ENCODE measurements at places on chromosomes 16 and 17. TPM values are rescaled to one million over a fixed set of nuclear protein-coding genes. Genes with fewer than 3 reads are reported as not detected.
A peak's percentile ranks its signal among the peaks of the same experiment; 100 is the strongest.

GRCh38 chr17:29802246-29802645 lies 127.8 kb downstream of the SSH2 start:
- DNase-seq, result no peak

GRCh38 chr16:24748242-24748641 lies 18.8 kb downstream of the TNRC6A start:
- no peak for DNase-seq

DNA sequence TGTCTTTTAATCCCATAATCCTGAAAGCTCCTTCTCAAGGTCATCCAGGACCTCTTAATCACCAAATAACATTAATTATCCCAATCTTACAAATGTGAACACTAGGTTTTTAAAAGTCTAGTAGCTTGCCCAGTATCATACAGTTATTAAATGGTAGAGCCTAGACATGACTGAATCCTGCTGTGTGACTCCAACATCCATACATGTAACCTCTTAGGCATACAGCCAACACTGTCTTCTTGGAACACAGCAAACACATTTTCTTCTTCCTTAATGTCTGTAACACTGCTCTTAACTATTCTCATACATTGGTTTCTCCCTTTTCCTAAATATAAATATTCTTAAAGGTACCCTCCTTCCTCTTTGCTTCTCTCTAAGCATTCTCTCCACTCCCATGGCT lies 13.7 kb downstream of the BRIP1 start:
- no peak for DNase-seq

- peak; percentile 27 for DNase-seq
These were observed at the start of gene EME2 for GRCh38 chr16:1772362-1772907. EME2 (plus strand) TSS chr16:1772810; CDS start chr16:1773228, 418 bp downstream.

GRCh38 chr17:61794792-61795191 lies 68.5 kb downstream of the BRIP1 start:
- no peak for DNase-seq

Gene DYNLRB2
- 0.81 TPM for polyA plus RNA-seq

Gene CBX2
- polyA plus RNA-seq, result 0.33 TPM

- DNase-seq, result no peak
These were observed 11.8 kb downstream of the C16orf74 start for GRCh38 chr16:85738923-85739715.

DNA sequence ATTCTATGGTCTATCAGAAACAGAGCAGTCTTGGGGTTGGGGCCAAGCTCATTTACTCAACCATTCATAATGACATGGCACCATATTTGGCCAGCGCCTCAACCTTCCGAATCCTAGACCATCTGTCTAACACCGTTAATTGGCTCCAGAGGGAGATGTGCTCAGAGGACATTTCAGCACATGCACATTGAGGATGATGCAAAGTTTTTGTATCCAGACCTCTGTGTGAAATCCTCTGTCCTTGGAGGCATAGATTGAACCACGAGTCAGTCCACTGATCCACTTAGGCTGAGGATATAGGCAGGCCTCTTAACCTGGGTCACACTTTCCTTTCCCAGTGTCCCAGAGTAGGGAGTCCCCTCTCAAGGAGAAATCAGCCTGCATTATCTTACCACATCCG lies 85.5 kb downstream of the SHISA6 start:
- no peak for DNase-seq

Gene CBFA2T3
- polyA plus RNA-seq, result 0.49 TPM

GRCh38 chr17:33952425-33952824 lies 302.7 kb upstream of the CCL2 start:
- DNase-seq, result no peak

- DNase-seq, result no peak
These were observed 2.6 kb downstream of the B3GNT9 start for GRCh38 chr16:67148221-67148620.

DNA sequence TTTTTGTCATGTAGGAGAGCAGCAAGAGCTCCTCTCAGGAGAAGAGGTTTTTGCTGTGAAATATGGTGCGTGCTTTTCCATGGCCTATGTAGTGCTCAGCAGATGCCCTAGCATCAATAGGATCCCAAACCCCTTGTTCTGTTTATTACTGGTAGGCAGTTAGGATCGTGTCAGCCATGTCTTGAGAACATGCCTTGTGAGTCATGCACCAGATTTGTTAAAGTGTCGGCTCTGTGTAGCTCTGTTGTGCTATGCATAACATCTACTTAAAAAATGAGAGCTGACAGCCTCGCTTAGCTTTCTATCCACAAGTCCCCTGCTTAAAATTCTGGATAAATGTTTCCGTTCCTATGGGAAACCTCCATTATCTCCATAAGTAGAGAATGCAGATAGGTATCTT lies 4.4 kb upstream of the EIF4A3 start:
- DNase-seq, result no peak

GRCh38 chr16:70735141-70735979 lies 49.5 kb upstream of the MTSS2 start:
- no peak for DNase-seq

DNA sequence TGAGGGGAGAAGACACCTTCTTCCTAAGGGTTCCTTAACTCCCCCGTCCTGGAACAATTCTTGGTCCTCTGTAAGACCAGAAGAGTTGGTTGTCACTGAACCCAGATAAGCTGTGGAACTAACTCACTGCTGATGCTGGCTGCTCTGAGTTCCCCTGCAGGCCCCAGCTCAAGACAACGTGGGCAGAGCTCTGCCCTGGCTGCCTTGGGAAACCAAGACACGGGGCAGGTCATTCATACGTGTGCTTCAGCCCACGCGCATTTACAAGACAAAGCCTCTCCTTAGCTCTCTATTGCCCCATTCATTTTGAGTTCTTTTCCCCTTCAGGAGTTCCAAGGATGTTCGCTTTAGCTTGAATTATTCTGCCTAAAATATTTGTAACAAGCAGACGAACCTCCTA lies 3.4 kb upstream of the NAT9 start:
- no peak for DNase-seq

GRCh38 chr17:67376415-67376736 lies 705 bp upstream of the PITPNC1 start:
- no peak for DNase-seq

Gene IKZF3
- polyA plus RNA-seq, result 15.7 TPM

GRCh38 chr17:29643817-29644160 lies 21.1 kb upstream of the CORO6 start:
- no peak for DNase-seq

DNA sequence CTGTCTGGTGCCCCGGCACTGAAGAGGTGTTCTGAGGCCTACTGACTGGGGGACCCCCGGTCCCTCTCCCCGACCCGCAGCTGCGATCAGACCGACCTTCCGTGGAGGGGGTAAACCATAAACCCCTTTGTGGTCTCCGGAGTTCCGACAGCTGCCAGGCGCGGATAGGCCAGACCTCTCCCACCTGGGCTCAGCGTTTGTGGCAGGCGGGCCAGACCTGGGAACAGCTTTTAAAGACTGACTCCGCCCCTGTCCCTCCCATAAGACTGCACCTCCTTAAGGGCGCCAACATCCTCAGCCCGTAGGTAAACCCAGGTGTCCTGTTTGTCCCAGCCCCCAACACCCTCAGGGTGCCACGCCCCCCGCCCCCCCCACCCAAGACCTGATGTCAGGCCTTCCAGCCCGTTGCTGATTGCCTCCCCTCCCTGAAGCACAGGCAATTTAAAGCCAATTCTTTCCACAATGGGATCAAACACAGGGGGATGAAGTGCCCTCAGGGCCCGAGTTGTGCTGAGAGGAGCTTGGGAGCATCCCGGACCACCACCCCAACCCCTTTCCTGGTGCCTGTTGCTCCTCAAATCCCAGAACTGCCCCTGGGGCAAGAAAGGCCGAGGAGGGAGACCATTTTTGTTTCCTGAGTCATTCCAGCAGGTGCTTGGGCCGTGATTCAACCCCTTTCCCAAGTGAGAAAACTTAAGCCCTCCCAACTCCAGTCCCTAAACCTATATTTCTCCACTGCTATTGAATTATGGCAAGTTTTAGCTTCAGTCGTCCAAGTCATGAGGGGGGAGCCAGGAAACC lies at the start of gene SOX15:
Gene SOX15, minus strand, starts transcription at position 204 of the 801 bp plus-strand sequence. CDS start 418 bp downstream, outside the sequence.
- no peak for DNase-seq

DNA sequence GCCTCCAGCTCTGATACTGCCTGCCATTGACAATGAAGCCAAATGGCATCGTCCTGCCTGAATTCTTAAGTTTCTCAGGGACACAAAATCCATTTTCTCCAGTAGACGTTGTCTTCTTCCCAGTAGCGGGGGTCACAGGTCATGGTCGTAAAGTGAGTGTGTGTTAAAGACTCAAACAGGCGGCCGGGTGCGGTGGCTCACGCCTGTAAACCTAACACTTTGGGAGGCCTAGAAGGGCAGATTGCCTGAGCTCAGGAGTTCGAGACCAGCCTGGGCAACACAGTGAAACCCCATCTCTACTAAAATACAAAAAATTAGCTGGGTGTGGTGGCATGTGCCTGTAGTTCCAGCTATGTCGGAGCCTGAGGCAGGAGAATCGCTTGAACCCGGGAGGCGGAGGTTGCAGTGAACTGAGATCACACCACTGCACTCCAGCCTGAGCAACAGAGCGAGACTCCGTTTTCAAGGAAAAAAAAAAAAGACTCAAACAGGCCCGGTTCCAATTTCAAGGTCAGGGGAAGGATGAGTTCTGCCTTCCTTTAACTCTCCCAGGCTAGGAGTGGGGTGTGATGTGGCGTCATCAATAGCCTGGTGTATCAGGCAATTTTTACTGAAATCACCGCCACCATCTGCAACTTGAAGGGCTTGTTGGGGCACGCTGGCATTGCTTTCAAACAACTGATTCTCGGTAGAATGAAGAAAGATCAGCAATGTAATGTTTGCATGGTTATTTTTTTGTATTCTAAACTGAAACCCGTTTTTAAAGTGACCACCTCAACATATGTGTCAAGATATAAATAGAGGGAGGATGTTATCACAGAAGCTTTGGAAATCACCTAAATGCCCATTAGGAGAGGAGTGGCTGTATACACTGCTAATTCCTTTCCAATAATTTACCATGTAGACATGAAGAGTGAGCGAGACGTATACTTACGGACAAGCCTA lies 91.0 kb downstream of the WSCD1 start:
- DNase-seq, result no peak

- no peak for DNase-seq
These were observed 61.4 kb downstream of the NXN start for GRCh38 chr17:917941-918740.

Gene LRRC37A
- 0.69 TPM for polyA plus RNA-seq

- no peak for DNase-seq
These were observed 39.2 kb upstream of the ABCC12 start for GRCh38 chr16:48194828-48195556.

Gene TSNAXIP1
- polyA plus RNA-seq, result not detected

DNA sequence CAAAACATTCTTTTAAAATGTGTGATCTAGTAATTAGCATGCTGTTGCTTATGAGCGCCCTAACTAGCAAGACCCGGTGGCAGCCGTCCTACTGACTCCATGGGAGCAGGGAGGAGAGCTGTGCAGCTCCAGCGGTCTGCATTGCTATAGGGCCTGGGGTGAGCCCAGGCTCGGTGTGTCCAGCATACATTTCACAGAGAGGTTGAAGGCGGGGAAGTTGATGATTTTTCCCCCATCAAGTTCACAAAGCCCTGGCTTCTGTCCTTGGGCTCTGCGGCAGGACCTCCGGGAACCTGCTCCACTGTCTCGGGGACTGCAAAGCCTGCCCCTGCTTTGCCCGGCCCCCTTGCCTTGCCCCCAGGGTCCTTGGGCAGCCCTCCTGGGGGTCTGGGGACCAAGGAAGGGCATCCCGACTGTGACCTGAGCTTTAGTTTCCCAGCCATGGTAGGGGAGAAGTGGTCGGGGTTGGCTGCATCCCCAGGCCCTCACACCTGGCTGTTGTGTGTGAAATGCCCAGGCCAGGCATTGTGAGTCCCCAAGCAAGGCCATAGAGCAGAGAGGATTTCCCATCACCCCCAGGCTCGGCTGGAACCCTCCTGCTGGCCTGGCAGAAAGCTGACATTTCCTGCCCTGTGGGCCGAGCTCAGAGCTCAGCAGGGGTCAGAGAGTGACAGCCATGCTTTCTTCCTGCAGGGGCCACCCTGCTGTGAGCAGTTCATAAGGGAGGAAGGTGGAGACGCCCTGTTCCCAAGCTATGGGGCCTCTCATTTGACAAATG lies 24.8 kb downstream of the KCNJ12 start:
- DNase-seq, result no peak

Gene OR4D1
- polyA plus RNA-seq, result 1.4 TPM

- no peak for DNase-seq
These were observed 793 bp downstream of the COG7 start for GRCh38 chr16:23452221-23452571.

DNA sequence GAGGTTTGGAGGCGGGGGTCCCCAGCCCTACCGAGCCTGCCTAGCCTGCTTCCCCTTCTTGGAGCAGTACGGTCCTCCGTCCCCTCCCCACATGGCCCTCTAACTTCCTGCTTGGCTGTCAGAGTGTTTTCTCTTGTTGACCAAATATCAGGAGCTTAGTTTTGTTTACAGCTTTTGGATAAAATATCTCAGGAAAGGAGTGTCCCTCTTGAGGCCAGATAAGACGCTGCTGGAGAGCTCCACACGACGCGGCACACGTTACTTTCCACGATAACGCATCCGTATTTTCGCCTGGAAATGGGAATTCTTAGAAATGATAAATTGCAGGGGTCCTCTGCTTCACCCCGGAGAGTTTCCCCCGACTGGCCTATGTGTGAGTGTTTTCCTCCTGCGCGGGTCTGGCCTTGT lies 182.9 kb downstream of the MAF start:
- DNase-seq, result no peak

Gene MYOCD
- not detected for polyA plus RNA-seq

DNA sequence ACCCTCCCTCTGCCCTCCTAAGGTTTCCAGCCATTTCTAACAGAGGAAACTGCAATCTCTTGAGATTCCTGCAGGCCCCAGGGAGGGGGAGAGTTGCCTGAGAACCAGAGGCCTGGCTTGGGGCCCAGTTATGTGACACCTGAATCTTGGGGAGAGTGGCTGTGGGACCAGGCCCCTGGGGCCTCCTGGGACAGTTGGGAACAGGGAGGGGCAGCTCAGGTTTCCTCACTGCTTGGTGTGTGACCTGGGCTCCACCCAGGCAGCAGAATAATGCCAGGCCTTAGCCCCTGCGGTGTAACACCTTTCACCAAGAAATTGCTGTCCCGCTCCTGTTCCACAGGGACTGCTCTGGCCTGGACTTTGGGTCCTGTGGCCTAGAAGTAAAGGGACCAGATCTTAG lies 44.3 kb upstream of the CRHR1 start:
- DNase-seq, result no peak

- DNase-seq, result no peak
These were observed 3.4 kb downstream of the USH1G start for GRCh38 chr17:74919440-74920305.

GRCh38 chr16:3656491-3657468 lies 2.3 kb downstream of the DNASE1 start:
- no peak for DNase-seq
